ENCODE measurements at places on chromosomes 6 and 20.

DNA sequence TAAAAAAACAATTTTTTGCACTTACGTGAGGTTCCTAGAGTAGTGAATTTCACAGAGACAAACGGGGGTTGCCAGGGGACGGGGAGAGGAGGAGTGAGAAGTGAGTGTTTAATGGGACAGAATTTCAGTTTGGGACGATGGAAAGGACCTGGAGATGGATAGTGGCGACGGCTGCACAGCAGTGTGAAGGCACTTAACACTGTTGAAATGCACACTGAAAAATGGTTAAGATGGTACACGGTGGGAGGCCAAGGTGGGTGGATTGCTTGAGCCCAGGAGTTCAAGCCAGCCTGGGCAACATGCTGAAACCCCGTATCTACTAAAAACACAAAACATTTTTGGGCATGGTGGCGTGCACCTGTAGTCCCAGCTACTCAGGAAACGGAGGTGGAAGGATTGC is 31.4 kb downstream of the RPP40 start:
- DNase-seq, result no peak

GRCh38 chr6:168439794-168440450 is 1.1 kb upstream of the SMOC2 start:
- no peak for DNase-seq

DNA sequence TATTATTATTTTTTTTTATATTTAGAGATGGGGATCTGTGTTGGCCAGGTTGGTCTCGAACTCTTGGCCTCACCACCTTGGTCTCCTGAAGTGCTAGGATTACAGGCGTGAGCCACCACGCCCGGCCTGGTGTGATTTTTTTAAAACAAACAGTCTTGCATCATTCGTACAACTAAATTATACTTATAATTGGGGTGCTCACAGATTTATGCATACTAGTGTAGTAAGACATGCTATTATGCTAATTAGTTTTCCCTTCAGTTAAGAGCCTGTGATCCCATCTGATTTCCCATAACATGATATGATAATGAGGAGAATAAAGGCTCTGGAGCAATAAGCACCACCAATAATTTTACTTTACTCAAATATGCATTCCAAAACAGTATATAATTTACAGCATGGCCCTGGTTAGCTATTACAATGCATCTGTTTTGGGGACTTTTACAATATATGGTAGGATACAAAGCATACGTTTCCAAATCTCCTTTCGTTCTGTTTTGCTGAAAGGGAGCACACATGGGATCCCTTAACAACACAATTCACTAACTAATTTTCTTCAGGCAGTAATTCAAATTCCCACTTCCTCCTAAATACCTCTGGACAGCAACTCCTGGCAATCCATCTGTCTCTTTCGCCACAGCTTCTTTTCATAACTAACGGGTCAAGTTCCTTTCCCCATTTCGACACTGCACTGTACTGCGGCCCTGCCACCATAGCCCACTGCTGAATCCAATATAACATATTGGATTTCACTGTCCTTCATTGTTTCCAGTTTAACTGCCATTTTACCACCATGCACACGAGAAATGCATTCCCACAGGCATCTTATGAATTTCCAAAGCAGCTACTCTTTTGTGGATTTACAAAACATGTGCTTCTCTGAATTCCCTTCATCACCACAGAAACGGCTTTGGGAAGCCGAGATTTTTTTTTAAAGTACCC is 1.7 kb downstream of the NUDT3 start:
- no peak for DNase-seq

- DNase-seq, result no peak
Measured at GRCh38 chr6:116447052-116447451, 14.1 kb upstream of the CALHM6 start.

DNA sequence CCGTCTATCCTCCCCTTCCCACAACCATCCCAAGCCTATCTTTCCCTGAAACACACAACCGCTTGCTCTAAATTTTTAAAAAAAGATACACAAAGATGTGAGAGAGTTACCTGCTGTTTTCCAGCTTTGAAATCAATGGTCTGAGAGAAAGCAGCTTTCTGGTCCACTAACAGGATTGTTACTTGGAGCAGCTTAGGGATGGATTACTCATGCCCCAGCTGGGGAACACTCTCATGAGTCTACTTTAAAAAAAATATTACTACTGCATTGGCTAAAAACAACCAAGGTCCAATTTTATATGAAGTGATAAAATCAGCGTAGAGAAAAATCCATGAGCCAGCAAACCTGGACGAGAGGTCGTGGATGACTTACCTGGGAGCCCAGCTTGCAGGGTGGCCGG is 29.6 kb upstream of the FOXC1 start:
- no peak for DNase-seq

GRCh38 chr20:33249456-33249855 is 13.7 kb downstream of the BPIFA1 start:
- no peak for DNase-seq

Data from GOT3 (cell line).